ENCODE measurements at places on chromosomes 6 and 20. TPM values are rescaled to one million over a fixed set of nuclear protein-coding genes. Genes with fewer than 3 reads are reported as not detected.

The MUCL3 gene
- polyA plus RNA-seq, result 0.45 TPM

The KIAA1755 gene
- 5.2 TPM for polyA plus RNA-seq

The C6orf47 gene
- 11.9 TPM for polyA plus RNA-seq

The GLP1R gene
- 0.09 TPM for polyA plus RNA-seq

The ADTRP gene
- polyA plus RNA-seq, result 49.6 TPM

The SGK2 gene
- 1.3 TPM for polyA plus RNA-seq

The PMEPA1 gene
- 16.8 TPM for polyA plus RNA-seq

The SSR1 gene
- 65.7 TPM for polyA plus RNA-seq

The HLA-DQB2 gene
- 6.2 TPM for polyA plus RNA-seq

The PHIP gene
- polyA plus RNA-seq, result 9.0 TPM

The ZNF391 gene
- 13.1 TPM for polyA plus RNA-seq

The ELOVL2 gene
- polyA plus RNA-seq, result 26.7 TPM

The SLC22A1 gene
- polyA plus RNA-seq, result 0.90 TPM

The SLC24A3 gene
- 4.5 TPM for polyA plus RNA-seq

The AIF1 gene
- 34.8 TPM for polyA plus RNA-seq

The GTSF1L gene
- 244 TPM for polyA plus RNA-seq

The PPIL6 gene
- polyA plus RNA-seq, result 54.6 TPM

The KIAA0408 gene
- polyA plus RNA-seq, result 11.2 TPM

The TRIM31 gene
- 6.4 TPM for polyA plus RNA-seq

The C6orf58 gene
- polyA plus RNA-seq, result 3.0 TPM

The MPIG6B gene
- 1.3 TPM for polyA plus RNA-seq

The TREM2 gene
- polyA plus RNA-seq, result 2.8 TPM

The NKX2-2 gene
- not detected for polyA plus RNA-seq

The VSX1 gene
- 0.38 TPM for polyA plus RNA-seq

The SLC22A2 gene
- polyA plus RNA-seq, result 0.34 TPM

The HLA-DQA2 gene
- 27.3 TPM for polyA plus RNA-seq

The VGLL2 gene
- 1.7 TPM for polyA plus RNA-seq

The MCHR2 gene
- polyA plus RNA-seq, result 0.83 TPM

The PTPRK gene
- 9.1 TPM for polyA plus RNA-seq

The DNAH8 gene
- polyA plus RNA-seq, result 19.0 TPM

The ALDH8A1 gene
- polyA plus RNA-seq, result 0.38 TPM

The SCUBE3 gene
- 2.2 TPM for polyA plus RNA-seq

The NFATC2 gene
- 7.5 TPM for polyA plus RNA-seq

Measured in testis (tissue), 5 donors.